ENCODE measurements at places on chromosomes 4 and X.

- DNase-seq, result no peak
Measured at GRCh38 chr4:70629469-70630090, 1.0 kb downstream of the ENAM start.

DNA sequence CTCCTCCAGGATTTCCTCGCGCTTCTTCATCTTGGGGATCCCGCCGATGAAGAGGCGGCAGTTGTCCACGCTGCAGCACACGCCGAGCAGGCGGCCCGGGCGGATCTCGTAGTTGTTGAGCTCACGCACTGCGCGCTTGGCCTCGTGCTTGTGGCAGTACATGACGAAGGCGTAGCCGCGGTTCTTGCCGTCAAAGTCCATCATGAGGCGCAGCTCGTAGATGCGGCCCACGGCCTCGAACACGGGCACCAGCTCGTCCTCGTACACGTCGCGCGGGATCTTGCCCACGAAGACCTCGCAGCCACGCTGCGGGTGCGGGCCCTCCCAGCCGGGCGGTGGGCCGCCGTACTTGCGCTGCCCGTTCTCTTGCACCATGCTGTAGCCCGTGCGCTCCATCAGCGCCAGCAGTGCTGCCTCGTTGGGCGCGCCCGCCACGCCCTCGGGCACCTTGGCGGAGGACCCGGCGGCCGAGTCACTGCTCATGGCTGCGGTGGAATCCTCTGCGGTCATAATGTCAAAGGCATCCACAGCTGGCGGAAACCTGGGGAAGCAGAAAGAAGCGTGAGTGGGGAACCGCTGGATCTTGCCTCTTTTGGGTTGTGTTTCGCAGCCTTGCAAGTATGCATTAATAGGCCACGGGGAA lies 103.4 kb downstream of the CHRNA9 start:
- no peak for DNase-seq

GRCh38 chr4:26459756-26460530 lies 30.3 kb downstream of the CCKAR start:
- DNase-seq, result no peak

DNA sequence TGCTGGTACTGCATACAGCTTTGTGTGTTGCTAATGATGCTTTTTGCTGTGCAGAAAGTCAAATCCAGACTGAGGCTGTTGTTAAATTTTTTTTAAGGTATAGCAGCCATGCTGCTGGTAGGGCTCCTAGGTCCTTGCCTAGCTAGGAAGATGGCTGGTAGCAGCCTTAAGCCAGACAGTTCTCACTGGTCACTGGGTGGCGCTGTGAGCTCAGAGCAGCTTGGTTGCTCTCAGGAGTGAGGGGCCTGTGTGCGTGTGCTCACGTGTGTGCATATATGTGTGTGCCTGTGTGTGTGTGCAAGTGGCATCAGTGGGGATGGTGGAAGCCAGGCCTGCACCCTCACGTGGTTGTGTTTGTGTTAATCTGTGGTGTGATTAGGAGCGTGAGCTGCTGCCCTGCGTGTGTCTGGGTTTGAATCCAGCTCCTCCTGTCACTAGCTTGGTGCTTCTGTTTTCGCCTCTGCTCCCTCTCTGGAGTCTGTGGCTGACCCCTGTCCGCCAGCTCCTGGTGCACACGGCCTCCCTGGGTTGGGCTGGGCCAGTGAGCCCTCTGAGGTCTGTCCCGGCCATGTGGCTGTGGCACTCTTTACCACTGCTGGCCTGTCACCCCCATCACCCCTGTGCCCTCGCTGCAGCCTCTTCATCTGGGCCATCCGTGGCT lies 46.1 kb downstream of the SORCS2 start:
- DNase-seq, result no peak

DNA sequence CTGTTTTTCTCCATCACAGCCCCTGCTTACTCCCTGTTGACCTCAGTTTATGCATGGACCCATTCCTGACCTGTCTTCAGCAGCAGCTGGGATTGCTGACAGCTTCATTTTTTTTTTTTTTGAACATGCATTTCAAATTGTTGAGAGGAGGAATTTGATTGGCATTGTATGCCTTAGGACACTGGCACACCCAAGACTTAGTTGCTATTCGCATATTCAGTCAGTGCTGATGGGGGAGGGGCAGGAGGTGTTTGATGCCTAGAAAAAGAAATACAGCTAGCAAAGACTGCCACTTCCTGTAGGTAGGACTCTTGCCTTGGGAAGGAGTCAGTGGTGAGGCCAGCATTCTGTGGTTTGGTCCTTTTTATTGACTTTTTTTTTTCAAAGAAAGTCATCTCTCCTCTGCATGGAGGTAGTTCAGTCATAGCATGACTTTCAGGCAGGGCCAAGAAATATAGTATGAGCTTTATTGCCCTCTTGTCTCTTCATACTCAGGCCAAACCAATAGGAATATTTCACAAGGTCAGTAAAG lies 33.6 kb upstream of the XK start:
- DNase-seq, result no peak
